Stimulated activated CD4-positive, alpha-beta T cell treated with anti-CD3 and anti-CD28 coated beads, TNF-alpha, amount 100 ng/mL, for 24 hours (primary cell): ENCODE measurements at places on chromosomes 1 and 21.

GRCh38 chr1:219152751-219153150 is 20.9 kb upstream of the LYPLAL1 start:
- no peak for DNase-seq

DNA sequence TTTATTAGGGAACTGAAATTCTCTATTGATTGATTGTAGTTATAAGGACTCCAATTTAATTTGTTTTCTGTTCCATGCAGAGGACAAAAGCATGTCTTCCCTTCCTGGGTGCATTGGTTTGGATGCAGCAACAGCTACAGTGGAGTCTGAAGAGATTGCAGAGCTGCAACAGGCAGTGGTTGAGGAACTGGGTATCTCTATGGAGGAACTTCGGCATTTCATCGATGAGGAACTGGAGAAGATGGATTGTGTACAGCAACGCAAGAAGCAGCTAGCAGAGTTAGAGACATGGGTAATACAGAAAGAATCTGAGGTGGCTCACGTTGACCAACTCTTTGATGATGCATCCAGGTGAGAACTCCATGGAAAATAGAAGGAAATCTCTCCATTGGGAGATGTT is 1.5 kb downstream of the SETDB1 start:
- no peak for DNase-seq

DNA sequence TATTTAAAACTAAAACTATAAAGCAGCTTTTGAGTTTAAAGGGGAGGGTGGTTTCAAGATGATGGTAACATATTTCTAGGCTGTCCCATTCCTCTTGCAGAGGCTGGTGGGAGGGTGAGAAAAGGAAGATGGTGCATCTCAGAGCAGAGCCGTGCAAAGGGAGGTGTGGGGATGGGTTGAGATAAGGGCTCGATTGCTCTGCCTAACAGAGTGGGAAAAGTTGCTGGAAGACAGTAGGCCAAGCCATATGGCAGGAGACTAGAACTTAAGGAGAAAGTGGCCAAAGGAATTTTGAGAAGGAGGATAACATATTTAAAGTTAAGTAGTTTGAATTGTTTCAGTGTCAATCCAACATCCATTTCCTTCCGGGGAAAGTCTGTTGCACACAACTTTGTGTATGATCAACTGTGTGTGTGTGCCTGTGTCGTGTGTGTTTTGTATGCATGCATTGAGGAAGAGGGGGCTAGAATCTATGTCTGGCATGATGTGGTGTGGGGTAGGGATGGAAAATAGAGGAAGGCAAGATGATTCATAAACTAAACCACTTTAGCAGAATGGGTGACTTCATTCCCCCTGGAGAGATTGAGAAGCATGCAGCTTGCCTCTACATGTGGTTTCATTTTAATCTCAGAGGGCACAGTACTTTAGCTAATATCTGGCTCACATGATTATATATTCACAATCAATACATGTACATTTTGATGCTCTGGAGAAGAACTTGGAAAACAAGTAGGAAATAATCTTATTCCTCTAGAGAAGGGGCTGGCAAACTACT is 145.0 kb upstream of the DNAH14 start:
- DNase-seq: no peak

GRCh38 chr1:59071289-59071688 is 225.6 kb upstream of the FGGY start:
- no peak for DNase-seq

DNA sequence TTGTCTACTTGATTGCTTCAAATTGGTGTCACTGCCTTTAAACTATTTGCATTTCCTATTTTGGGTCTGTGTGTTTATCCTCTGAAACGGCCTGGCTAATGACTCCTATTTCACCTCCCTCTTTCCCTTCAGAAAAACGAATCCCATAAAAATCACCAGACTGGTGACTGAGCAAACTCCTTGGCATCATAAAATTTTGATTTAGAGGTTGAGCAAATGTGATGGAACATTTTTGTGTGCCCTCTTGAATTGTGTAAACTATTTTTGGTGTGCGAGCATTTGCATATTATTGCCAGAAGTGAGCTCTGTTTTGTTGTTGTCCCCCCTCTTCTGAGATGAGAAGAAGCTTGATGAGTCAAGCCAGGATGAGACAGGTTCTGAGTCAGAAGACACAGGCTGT is 316.1 kb downstream of the AJAP1 start:
- DNase-seq: no peak
